ENCODE measurements at places on chromosomes 1 and 21. TPM values are rescaled to one million over a fixed set of nuclear protein-coding genes. Genes with fewer than 3 reads are reported as not detected.

DNA sequence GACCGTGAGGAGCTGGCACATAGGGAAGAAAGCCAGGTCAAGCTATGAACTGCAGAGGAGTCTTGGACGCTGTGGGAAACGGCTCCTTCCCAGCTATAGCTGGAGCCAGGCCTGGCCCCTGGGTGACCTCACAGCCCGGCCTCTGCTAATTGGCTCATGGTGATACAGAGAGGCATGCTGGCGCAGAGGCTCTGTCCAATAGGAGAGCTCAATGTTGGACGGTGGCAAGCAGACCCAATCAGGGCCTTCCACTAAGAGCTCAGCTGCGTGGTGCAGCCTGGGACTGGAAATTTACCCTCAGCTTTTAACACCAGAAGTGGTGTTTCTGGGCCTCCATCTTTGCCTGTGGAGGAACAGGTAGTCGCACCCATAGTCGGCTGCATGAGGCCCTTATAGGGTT, 64.4 kb upstream of the GRHL3 start:
- DNase-seq: no peak

DNA sequence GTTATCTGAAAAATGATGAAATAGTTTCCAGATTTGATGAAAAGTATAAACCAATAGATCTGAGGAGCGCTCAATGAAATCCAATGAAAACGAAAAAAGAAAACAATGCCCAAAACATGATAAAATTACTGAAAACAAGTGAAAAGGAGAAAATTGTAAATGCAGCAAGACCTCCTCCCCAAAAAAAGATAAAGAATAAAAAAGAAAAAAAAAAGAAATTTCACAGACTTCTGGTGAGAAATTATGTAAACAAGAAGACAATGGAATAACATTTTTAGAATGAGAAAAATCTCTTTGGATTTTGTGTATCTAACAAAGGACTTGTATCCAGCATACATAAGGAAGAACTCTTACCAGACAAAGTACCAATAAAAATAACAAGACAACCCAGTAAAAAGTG, 134.2 kb downstream of the DNAH14 start:
- no peak for DNase-seq

The SPRR2F gene
- polyA plus RNA-seq: not detected

DNA sequence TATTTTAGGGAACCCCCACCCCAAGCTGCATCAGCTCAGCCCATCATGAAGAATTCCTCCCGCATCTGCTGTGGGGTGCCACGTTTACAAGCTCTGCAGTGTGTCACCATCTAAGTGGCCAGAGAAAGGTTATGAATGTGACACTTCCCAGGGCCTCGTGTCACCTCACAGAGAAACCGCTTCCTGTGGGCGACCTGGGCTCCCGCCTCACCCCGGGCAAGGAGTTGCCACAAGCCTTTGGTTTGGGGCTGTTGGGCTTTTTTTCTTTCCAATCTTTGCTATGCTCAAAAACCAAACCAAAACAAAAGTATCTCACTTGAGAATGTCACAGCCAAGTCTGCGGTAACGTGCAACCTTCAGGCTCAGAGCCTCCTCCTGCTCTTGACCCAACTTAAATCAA, 82.1 kb upstream of the ARHGEF16 start:
- DNase-seq: no peak

DNA sequence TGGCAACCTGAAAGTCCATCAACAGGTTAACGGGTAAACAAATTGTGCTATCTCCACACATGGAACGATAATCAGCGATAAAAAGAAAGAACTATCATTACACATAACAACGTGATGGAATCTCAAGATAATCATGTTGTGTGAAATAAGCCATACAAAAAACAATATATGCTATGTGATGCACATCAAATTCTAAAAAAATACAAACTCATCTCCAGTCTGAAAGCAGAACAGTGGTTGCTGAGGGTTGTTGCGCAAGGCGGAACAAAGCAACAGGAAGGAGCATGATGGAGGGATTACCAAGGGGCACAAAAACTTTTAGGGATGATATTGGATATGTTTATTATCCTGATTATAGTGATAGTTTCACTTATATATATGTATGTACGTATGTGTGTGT, 324.8 kb downstream of the VAV3 start:
- DNase-seq: no peak

The MAEL gene
- 2.7 TPM for polyA plus RNA-seq

DNA sequence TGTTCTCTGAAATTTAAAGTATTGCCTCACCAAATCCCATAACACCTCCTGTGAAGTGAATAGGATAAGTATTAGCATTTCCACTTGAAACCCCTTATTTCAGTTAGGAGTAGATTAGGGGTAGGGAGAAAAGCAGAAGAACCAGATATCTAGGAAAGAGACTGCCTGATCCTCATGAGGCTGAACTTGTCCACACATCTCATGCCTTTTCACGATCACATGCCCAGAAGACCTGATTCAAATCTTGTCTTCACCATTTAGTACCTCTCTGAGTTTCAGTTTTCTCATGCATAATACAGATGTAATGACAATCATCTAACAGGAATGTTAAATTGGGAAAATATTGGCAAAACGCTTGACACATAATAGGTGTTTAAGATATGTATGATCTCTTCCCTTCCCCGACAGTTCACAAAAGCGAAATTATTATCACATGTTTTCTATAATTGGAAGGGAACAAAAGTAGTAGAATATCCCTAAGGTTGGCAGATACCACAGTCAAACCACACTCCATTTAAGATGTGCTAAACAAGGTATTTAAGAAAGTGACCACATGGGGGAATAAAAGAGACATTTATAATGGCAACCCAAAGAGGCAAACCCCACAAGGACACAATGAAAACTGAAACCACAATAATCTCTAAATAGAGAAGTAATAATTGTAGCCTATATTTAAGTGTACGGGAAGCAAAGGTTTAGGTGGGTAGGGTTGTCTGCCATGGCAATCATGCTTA, 25.2 kb downstream of the GFI1 start:
- DNase-seq: no peak

The SHISAL2A gene
- 1.3 TPM for polyA plus RNA-seq

GRCh38 chr1:91006113-91006908, 15.5 kb downstream of the ZNF644 start:
- DNase-seq: no peak

The PPP2R5A gene
- polyA plus RNA-seq: 35.0 TPM

DNA sequence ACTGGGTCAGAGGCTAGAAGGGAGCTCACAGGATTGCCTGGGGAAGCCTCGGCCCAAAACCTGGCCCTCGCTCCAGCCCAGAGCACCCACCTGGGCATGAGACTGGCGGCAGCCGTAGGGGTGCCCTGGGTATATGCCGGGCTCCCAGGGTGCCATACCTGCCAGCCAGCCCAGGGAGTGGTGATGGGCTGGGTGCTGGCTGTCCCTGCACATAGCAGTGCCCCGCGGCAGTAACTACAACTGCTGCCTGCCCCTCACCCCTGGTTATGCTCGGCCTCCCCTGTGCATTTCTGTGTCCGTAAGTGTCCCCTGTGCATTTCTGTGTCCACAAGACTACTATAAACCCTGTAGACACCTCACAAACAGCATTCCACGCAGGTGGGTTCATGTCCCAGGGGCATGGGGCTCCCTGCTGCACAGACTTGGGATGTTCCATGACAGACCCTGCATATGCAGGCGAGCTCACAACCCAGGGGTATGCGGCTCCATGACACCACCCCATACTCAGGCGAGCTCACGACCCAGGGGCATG, 5.8 kb upstream of the SPATC1L start:
- no peak for DNase-seq

DNA sequence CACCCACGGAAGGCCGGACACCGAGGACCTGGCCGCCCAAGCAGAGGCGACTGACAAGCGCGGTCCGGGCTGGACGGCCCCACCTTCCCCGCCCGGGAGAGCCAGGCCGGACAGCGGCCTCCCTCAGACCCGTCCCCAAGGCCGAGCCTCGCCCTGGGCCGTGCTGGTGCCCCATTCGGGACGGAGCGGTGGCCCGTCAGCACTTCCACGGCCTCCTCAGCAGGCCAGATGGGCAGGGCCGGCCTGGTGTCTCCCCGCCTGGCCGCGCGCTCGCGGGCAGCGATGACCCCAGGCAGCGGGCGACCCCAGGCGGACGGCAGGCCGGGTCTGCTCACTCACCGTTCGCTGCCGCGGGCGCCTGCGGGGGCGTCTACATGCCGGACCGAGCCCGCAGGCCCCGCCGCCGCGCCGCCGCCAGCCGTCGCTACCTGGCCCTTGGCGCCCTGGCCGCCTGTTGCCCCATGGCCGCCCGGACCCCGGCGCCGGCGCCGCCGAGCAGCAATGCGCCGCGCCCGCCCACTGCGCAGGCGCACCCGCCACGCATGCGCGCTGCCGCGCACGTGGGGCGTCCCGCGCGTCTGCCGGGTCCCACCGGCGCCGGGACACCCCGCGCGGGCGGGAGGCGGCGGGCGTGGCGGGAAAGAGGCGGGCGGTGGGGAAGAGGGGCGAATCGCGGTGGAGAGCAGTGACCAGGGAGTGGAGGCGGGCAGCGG, at the start of gene NADK:
Gene NADK, minus strand, starts transcription at position 521 of the 713 bp plus-strand sequence. CDS start 13,064 bp downstream, outside the sequence.
- no peak for DNase-seq

DNA sequence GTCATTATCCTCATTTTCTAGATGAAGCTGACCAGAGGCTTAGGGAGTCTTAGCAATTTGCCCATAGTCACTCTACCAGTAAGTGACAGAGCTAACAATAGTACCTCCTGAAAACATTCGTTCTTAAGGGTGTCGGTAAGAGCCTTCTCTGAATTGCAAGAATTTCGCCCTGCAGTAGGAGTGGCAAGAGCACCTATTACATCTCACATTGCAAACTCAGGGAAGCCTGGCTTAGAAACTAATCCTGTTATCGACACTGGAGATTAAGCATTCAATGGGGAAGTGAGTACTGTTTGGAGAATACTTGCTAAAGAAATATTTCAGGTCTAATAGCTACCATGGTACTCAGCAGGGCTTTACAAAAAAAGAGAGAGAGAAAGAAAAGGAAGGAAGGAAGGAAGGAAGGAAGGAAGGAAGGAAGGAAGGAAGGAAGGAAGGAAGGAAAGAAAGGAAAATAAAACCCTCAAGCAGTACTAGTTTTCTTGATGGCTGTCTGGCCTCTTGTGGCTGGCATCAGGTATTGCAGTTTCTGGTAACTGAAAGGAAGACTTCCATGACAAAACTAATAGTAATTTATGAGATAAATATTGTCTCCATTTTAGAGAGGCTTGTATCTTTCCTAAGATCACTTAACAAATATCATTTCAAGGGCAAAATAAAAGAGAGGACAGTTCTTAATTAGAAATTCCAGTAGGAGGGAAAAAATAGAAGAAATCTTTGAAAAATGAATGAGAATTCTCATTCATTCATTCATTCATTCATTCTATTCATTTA, 10.4 kb downstream of the C1orf226 start:
- no peak for DNase-seq

The CLCA4 gene
- not detected for polyA plus RNA-seq

The TAL1 gene
- 5.2 TPM for polyA plus RNA-seq

The KLHDC8A gene
- 1.5 TPM for polyA plus RNA-seq

- DNase-seq: peak; percentile 85
These were observed 11.5 kb downstream of the MCL1 start for GRCh38 chr1:150567717-150568593.

GRCh38 chr1:63679076-63679475, 85.9 kb downstream of the PGM1 start:
- no peak for DNase-seq

DNA sequence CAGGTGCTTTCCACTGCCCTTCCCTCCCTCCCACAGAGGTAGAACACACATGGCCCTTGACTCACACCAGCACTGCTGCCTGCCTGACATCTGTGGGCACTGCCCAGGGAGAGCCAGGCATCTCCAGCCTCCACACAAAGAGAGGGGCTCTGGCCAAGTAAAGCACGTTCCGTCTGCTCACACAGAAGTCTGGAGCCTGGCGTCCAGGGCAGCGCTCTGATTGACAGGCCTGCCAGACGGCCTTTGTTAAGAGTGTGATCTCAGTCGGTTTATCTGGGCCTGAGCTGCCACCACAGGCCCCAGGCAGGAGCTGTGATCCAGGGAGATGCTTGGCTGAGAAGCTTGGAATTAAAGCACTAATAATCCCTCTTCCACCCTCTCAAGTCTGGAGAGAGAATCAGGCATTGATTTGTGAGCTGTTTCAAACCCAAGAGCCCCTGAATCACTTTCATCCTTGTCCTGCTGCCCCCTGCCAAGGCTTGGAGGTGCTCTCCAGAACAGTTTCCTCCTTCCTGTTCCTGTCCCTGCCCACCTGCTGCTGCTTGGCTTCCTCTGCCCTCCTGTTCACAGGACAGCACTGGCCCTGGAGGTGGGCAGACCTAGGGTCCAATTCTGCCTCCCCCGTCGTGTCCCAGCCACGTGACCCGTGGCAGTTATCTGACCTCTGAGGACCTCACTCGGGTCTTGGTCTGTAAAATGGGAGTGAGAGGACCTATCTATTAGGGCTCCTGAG, 3.7 kb downstream of the DMRTB1 start:
- no peak for DNase-seq

The MINDY1 gene
- 38.1 TPM for polyA plus RNA-seq

The DCST1 gene
- polyA plus RNA-seq: 0.14 TPM
